Progenitor cell of endocrine pancreas (in vitro differentiated cells): ENCODE measurements at places on chromosomes 16 and 17. TPM values are rescaled to one million over a fixed set of nuclear protein-coding genes. Genes with fewer than 3 reads are reported as not detected.

NOL3 gene
- total RNA-seq: 9.4 and 12.7 TPM in 2 replicates

ABCA6 gene
- 0.31 and 1.6 TPM in 2 replicates for total RNA-seq

CLEC18C gene
- total RNA-seq: 0.17 TPM in 1 of 2 replicates, not detected in the other

DNA sequence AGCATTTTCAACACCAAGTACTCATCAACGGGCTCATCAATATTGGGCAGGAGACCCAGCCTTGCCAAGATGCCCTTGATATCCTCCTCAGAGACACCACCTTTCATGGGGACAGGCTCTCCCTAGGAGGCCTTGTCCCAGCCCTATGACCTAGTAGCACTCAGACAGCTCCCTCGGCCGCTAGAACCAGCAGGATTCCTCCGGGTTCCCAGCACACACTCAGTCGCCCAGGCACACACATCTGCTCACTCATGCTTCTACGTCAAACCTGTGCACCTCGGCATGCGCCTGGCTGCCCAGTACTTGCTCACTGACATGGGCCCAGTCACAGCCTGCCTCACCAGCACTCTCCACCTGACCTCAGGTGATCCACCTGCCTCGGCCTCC, 17.0 kb downstream of the SRCIN1 start:
- no peak overlapping the region for H3K4me3 ChIP-seq
- peaks cover 8% of the 10 kb centered on the region for H3K4me1 ChIP-seq
- no peaks in the 10 kb centered on the region for H3K36me3 ChIP-seq
- no peak overlapping the region for H3K27ac ChIP-seq
- no peak for DNase-seq
- H3K27me3 ChIP-seq: peaks cover 23% of the 10 kb centered on the region
